ENCODE measurements at places on chromosomes 2 and 18.
A peak's percentile ranks its signal among the peaks of the same experiment; 100 is the strongest.

DNA sequence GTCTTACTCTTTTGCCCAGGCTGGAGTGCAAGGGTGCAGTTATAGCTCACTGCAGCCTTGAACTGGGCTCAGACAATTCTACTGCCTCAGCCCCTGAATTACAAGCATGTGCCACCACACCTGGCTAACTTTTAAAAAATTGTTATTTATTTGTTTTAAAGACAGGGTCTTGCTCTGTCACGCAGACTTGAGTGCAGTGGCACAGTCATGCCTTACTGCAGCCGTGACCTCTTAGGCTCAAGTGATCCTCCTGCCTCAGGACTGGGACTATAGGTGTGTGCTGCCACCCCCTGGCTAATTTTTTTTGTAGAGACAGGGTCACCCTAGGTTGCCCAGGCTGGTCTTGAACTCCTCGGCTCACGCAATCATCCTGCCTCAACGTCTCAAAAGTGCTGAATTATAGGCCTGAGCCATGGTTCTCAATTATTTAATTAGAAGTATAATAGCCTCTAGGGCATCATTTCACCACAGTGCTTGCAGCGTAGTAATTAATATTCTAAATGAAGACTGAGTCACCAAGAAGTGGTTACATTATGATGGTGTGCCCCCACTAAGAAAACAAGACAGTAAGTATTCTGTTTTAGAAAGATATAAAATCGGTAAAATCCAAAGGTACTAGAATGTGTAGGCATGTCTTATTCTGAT, 69.6 kb downstream of the EML4 start:
- DNase-seq = no peak

GRCh38 chr2:100268986-100269385, 53.3 kb downstream of the LONRF2 start:
- no peak for DNase-seq

DNA sequence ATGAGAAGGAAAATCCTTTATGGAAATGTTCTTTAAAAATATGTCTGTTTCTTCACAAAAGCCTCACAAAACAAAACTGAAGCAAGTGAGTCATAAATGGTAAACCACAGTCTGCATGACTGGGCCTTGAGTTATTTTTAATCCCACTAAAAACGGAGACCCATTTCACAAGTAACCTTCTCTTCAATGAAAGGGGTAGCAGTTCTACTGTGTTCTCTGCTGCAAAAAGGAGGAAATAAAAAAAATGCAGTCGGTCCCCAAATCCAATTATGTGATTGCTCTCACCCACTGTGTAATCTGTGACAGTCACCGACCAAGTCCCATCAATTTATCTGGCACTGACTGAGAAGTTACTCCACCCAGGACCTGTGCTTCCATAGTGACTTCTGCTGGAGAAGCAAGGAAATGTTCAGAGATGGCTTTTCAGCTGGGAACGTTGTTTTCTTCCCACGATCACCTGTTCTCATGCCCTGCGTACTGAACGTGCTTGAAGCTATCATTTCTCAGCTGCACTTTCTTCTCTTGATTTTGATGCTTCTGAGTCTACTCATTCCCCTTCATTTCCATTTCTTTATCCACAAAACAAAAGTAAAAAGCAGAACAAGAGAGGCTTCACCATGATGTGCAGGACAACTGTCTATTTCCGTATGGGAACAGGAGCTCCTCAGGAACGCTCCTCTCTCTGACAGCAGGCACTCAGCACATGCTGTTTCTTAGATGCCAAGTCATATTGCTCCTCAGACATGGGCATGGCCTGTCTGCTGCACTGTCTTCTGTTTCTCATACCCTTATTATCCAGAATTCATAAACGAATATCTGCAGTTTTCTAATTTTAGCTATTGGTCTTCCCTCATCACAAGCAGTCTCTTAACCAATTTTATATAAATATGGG, 80.0 kb upstream of the TMEM200C start:
- no peak for DNase-seq

- DNase-seq = no peak
Measured at GRCh38 chr2:202157211-202157990, 81.0 kb downstream of the SUMO1 start.

DNA sequence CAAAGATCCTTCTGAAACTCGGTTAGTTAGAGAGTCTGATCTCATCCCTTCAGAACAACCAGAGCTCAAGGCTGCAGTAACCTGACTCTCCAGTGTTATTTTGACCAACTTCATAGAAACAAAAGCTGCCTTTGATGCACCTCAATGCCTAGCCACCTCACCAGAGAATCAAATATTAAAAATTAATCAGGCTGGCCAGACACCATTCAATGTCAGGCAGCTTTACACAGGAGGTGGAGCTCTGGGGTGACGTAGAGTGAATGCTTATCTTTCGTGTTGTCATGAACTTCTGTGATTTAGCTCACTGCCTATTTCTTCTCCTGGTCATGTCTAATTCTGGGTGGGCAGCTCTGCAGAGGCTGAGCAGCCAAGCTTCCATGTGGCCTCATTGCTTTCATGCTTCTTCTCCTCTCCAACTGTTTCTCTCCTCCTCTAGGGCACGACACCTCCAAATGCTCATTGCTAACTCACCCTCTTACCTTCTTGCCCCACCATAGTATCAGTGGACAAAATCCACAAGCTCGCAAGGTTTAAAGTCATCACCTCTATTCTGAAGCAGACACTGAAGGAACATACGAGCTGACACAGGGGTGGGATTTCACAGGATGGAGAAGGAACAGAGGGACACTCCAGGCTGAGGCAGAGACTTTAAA, 39.4 kb downstream of the AAK1 start:
- no peak for DNase-seq

- peak; percentile 70 for DNase-seq
Measured at GRCh38 chr2:9139491-9140443, 66.8 kb upstream of the ASAP2 start.

Measured in NCI-H1436 (cell line).